Stomach (tissue), 19 donors: ENCODE measurements at places on chromosomes 3 and 15.

GRCh38 chr3:41943311-41943843, 18.5 kb downstream of the ULK4 start:
- H3K4me3 ChIP-seq = no peak overlapping the region
- H3K4me1 ChIP-seq = no peaks in the 10 kb centered on the region
- peaks cover 14% of the 10 kb centered on the region for H3K36me3 ChIP-seq
- DNase-seq = no peak
- no peak overlapping the region for H3K27ac ChIP-seq

GRCh38 chr3:101202640-101203039, 117.7 kb downstream of the IMPG2 start:
- no peak for DNase-seq
- no peaks in the 10 kb centered on the region for H3K36me3 ChIP-seq
- no peak overlapping the region for H3K4me3 ChIP-seq
- H3K4me1 ChIP-seq = no peaks in the 10 kb centered on the region
- H3K27ac ChIP-seq = no peak overlapping the region

DNA sequence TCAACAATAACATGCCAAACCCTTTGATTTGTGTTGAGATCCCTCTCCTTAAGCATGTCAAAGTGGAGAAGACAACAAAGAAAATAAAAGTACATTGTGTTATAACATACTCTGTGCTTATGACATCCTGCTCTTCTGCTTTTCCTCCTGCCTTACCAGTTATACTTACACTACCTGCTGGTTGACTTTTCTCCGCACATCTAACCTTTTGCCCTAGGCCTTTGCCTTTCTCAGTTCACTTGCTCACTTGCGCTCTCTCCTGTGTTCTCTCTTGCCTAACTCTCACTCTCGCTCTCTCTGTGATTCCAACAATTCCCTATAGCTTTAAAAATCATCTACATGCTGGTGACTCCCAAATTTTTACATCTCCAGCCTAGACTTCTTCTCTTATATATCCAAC, 5.7 kb downstream of the DNAH12 start:
- no peaks in the 10 kb centered on the region for H3K27me3 ChIP-seq
- H3K4me3 ChIP-seq = no peak overlapping the region
- H3K4me1 ChIP-seq = no peaks in the 10 kb centered on the region
- DNase-seq = no peak

DNA sequence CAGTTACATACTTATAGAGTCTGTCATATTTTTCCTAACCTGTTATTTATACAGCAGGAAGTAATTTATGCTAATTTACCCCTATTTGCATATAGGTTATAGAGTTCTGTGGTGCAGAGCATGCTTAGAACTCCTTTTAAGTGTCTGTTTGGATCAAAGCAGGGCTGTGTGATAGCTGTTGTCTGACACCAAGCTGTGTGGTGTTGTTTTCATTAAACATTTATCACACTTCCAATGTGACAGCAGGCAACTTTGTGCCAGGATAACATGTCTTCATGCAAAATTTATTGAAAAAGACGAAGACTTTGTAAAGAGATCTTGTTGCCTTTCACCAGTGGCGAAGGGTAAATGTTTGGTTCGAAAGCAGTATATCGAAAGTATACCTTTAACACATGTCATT, 100.2 kb downstream of the RSRC1 start:
- no peak for DNase-seq
- H3K36me3 ChIP-seq = no peaks in the 10 kb centered on the region
- H3K4me1 ChIP-seq = no peaks in the 10 kb centered on the region

DNA sequence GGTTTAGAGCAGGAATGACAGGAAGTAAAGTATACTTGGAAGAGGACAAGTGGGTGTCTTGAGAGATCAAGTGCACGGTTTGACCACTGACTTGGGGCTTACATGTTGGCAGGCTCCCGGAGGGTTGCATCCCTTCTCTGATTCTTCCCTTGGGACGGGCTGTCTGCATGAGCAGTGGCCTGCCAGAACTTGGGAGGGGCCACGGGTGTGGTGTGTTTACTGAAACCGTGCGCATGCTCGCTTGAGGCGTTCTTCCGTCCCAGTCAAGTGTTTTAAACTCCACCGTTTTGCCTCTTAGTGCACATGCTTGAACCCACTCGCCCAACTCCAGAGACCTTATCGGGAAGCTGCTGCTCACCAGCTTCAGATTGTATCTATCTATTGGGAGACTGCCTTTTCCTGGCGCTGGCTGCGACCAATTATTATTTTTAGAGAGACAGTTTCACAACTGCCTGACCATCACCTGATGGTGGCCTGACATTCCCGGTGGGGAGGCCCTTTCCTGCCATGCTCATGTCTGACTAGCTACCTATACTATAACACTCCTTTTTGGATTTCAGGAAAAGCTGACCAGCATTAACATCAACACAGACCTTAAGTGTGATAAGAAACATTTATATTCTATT, 14.9 kb upstream of the C3orf22 start:
- peak; percentile 38 for DNase-seq
- no peaks in the 10 kb centered on the region for H3K4me1 ChIP-seq
- no peak overlapping the region for H3K27ac ChIP-seq
- no peaks in the 10 kb centered on the region for H3K27me3 ChIP-seq
